Regular cardiac myocyte (primary cell): ENCODE measurements at places on chromosomes 5 and 9. TPM values are rescaled to one million over a fixed set of nuclear protein-coding genes. Genes with fewer than 3 reads are reported as not detected.

TEX48 gene
- not detected in 2 replicates for total RNA-seq

GRHPR gene
- total RNA-seq = 109 and 151 TPM in 2 replicates

CAMK4 gene
- 5.1 and 5.8 TPM in 2 replicates for total RNA-seq

CCDC183 gene
- total RNA-seq = under 0.01 and 0.28 TPM in 2 replicates

TMC1 gene
- total RNA-seq = under 0.01 TPM in 1 of 2 replicates, not detected in the other

LPAR1 gene
- 50.7 and 58.5 TPM in 2 replicates for total RNA-seq

CRB2 gene
- total RNA-seq = under 0.01 TPM in 1 of 2 replicates, not detected in the other

SAXO1 gene
- total RNA-seq = under 0.01 TPM in 1 of 2 replicates, not detected in the other

PCDHB2 gene
- total RNA-seq = 0.77 and 6.5 TPM in 2 replicates

N4BP3 gene
- 0.19 and 0.85 TPM in 2 replicates for total RNA-seq

FBP2 gene
- total RNA-seq = not detected in 2 replicates

DNM1 gene
- total RNA-seq = 0.38 and 3.1 TPM in 2 replicates

MAST4 gene
- 4.4 and 9.6 TPM in 2 replicates for total RNA-seq

FSD1L gene
- total RNA-seq = 3.4 and 3.6 TPM in 2 replicates

SPATA31D4 gene
- not detected in 2 replicates for total RNA-seq

ESM1 gene
- 42.3 and 338 TPM in 2 replicates for total RNA-seq

ANKRD31 gene
- total RNA-seq = 0.19 and 0.28 TPM in 2 replicates

GPR150 gene
- total RNA-seq = 0.96 and 2.5 TPM in 2 replicates

ADAMTS16 gene
- total RNA-seq = under 0.01 TPM in 1 of 2 replicates, not detected in the other

GDNF gene
- total RNA-seq = 0.19 and 1.1 TPM in 2 replicates

HEXB gene
- total RNA-seq = 109 and 280 TPM in 2 replicates

IL9 gene
- total RNA-seq = not detected in 2 replicates

FGF10 gene
- total RNA-seq = not detected in 2 replicates

NDOR1 gene
- total RNA-seq = 2.8 and 5.9 TPM in 2 replicates

ZNF454 gene
- total RNA-seq = 0.96 and 2.0 TPM in 2 replicates

ZDHHC11B gene
- under 0.01 TPM in 1 of 2 replicates, not detected in the other for total RNA-seq

RUFY1 gene
- 46.4 and 58.1 TPM in 2 replicates for total RNA-seq

NADK2 gene
- 29.3 and 48.8 TPM in 2 replicates for total RNA-seq

RASEF gene
- under 0.01 and 0.28 TPM in 2 replicates for total RNA-seq

FAM151B gene
- 3.8 and 7.0 TPM in 2 replicates for total RNA-seq

KLF4 gene
- total RNA-seq = 6.9 and 7.9 TPM in 2 replicates

LVRN gene
- total RNA-seq = under 0.01 and 0.19 TPM in 2 replicates

CRHBP gene
- 9.2 and 200 TPM in 2 replicates for total RNA-seq

IL7R gene
- 2.3 and 13.2 TPM in 2 replicates for total RNA-seq

RNF183 gene
- total RNA-seq = not detected in 2 replicates

CBY3 gene
- not detected in 2 replicates for total RNA-seq

TPM2 gene
- total RNA-seq = 870 and 1,301 TPM in 2 replicates

TDRD7 gene
- 6.9 and 7.6 TPM in 2 replicates for total RNA-seq
